GM12892 (cell line): ENCODE measurements at places on chromosomes 12 and 14.

GRCh38 chr14:101790232-101790631, 28.7 kb downstream of the PPP2R5C start:
- DNase-seq, result no peak

DNA sequence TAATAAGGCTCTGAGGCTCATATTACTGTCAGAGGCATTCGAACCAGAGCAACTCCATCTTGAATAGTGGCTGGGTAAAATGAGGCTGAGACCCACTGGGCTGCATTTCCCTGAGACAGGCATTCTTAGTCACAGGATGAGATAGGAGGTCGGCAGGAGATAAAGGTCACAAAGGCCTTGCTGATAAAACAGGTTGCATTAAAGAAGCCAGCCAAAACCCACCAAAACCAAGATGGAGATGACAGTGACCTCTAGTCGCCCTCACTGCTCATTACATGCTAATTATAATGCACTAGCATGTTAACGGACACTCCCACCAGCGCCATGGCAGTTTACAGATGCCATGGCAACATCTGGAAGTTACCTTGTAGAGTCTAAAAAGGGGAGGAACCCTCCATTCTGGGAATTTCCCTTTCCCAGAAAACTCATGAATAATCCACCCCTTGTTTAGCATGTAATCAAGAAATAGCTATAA, 18.1 kb upstream of the PRICKLE1 start:
- no peak for DNase-seq

DNA sequence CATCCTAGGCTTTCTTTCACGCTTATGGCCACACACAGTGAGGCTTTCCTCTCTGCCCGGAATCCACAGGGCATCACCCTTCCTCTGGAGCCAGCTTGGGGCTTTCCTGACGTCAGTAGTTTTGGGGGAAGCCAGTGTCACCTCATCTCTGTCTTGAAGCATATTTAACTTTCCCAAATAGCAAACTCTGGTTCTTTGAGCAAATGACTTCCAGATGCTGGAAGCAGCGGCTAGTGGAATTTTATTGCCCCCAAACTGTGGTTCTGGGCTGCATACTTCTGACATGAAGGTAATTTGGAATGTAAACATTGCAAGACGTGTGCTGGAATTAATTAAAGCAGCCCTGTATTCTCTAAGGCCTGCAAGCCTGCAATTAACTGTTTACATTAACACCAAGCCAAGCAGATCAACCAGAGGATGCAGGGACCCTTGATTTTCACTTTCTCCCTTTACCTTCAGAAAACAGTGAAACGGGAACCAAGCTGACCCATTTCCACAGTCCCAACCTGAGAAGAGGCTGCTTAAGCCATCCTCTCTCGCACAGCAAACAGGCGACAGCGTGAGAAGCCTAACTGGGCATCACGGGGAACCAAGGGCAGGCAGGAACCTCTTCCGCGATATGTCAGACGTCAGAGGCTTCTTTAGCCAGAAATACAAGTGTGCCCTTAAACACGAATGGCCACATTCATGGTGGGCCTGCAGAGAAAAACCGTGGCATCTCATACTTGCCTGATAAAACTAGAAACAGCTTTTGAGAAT, 258.4 kb downstream of the CACNA1C start:
- no peak for DNase-seq

- DNase-seq, result no peak
Measured at GRCh38 chr14:104999361-104999760, 13.8 kb downstream of the CLBA1 start.

DNA sequence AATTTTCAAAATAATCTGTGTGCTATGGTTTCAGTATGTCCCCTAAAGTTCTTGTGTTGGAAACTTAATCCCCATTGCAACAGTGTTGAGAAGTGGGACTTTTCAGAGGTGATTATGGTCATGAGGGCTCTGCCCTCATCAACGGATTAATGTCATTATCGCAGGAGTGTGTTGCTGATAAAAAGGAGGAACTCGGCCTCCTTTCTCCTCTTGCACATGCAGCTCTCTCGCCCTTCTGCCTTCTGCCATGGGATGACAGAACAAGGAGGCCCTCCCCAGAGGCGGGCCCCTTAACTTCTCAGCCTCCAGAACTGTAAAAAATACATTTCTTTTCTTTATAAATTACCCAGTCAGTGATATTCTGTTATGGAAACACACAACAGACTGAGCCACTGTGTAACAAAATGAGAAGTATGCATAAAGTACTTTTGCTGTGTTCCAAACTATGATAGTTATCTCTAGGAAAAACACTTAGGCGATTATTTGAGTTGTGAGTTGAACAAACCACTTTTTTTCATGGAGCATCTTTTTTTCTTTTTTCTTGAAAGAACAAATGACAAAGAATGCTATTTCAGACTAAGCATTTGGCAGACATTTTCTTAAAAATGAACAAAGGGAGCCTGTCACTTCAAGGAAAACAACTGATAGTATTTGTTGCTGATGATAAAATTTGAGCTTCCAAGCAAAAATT, 134.8 kb upstream of the FUT8 start:
- no peak for DNase-seq

DNA sequence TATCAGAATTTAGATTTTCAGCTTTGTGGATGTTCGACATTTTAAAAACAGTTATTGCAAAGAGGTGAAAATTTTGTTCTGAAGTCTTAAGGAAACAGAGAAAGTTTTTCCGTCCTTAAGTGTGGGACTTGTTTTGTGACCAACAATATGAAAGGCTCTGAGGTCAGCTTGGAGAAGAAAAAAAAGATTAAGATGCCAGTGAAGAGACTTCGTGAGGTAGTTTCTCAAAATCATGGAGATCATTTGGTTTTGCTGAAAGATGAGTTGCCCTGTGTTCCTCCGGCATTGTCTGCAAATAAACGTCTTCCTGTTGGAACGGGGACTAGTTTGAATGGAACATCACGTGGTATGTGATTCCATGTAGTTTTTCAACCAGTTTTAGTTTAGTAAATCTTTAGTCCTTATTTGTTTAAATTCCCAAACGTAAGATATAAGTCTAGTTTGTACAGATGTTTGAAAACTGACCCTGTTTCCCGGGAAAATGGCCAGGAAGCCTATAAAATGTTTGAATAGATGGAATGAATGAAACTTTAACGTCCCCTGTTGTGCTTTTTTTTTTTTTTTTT, 682 bp downstream of the KIAA0586 start:
- no peak for DNase-seq

GRCh38 chr12:19263672-19264071, 134.1 kb downstream of the PLEKHA5 start:
- no peak for DNase-seq

GRCh38 chr12:46794593-46795190, 31.1 kb downstream of the SLC38A4 start:
- DNase-seq, result no peak

- DNase-seq, result no peak
Measured at GRCh38 chr12:52828156-52828555, 6.0 kb downstream of the KRT79 start.

- peak; percentile 25 for DNase-seq
Measured at GRCh38 chr12:104108755-104109445, 29.1 kb downstream of the NFYB start.

DNA sequence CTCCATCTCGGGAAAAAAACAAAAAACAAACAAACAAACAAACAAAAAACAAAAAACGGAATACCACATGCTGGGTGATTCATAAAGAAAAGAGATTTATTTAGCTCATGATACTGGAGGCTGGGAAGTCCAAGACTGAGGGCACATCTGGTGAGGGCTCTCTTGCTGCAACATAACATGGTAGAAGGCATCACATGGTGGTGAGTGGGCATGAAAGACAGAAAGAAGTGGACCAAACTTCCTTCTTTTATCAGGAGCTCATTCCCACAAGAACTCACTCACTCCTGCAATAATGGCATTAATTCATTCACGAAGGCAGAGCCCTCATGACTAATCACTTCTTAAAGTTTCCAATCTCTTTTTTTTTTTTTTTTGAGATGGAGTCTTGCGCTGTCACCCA, 8.0 kb upstream of the LGMN start:
- DNase-seq, result no peak

DNA sequence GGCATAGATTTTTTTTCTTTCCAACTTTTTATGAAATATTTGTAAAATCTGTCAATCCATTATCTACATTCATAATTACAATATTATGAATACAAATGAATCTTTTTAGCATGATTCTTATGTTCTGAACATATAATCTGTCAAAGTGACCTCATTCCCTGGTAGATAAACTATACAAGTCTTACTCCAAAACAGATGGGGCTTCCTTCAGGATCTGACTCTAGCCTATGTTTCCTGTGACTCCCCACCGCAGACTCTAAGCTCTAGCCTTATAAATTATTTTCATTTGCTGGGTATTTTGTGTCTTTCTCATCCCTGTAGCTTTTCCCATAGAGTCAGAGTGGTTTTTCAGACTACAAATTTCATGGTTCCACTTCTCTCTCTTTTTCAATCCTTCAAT, 202.1 kb upstream of the KITLG start:
- no peak for DNase-seq

DNA sequence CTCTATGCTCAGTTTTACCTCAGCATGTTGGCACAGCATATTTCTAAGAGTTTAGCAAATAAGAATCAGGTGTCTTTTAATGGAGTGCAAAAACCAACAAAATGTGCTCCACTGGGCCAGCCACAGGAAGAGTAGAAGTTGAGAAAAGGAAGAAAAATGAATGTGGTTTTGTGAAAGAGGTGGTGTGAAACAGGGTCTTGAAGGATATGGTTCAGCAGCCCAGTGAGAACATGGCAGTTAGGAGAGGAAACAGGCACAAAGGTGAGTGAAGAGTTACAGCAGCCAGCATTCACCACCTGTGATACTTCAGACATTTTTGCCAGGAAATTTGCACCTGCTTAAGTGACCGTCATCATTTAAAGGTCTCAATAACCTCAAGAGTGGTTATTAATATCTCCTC, 2.4 kb downstream of the STAB2 start:
- DNase-seq, result no peak

DNA sequence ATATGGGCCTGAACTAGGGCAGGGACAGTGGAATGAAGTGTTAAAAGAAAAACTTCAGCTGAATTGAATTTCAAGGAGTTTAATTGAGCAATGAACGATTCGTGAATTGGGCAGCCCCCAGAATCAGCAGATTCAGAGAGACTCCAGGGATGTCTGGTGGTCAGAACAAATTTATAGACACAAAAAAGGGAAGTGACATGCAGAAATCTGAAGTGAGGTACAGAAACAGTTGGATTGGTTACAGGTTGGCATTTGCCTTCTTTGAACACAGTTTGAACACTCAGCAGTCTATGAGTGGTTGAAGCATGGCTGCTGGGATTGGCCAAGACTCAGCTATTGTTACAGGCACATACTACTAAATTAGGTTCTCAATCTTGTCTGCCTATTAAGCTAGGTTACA, 9.7 kb upstream of the TBPL2 start:
- DNase-seq, result no peak

- no peak for DNase-seq
Measured at GRCh38 chr14:104239861-104240301, 101.5 kb downstream of the KIF26A start.

- DNase-seq, result no peak
Measured at GRCh38 chr12:92292016-92292415, 146.4 kb upstream of the BTG1 start.

- DNase-seq, result no peak
Measured at GRCh38 chr12:14927267-14927666, 11.1 kb downstream of the ERP27 start.

DNA sequence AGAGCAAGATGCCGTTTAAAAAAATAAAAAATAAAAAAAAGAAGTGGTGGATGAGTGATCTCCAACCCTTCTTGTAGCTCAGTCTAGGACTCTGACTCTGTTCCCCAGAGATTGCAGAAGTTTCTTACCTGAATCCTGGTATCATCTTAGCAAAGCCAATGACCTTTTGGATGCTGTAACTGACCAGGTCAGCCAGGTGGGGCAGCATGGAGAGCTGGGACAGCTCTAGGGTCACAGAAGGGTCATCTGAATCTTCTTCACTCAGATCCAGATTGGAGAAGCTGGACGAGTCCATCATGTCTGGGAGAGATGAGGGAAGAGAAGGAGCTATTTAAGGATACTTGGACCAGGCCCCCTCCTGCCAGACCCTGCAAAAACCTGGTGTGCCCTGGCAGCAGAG, 35.8 kb upstream of the HDAC7 start:
- no peak for DNase-seq

- no peak for DNase-seq
Measured at GRCh38 chr14:97584528-97584927, 787.3 kb downstream of the VRK1 start.

- no peak for DNase-seq
Measured at GRCh38 chr12:19411234-19412204, 27.8 kb upstream of the AEBP2 start.

DNA sequence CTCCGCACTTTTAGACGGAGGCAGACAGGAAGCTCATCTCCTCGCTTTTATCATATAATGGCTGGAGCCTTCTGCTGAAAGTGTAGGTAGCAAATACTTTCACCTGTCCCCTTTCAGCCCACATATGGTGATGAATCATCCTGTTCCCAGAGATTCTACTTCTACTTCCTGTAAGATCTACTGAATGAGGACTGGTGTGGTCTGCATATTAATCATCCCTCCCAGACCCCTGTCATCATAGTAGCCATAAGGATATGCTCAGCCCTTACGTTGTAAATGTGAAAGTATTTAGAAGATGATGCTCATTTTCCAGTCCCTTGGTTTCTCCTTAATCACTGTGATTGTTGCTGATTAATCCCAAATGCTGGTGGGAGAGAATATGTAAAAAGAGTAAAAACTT, 268.2 kb upstream of the GRIP1 start:
- no peak for DNase-seq

DNA sequence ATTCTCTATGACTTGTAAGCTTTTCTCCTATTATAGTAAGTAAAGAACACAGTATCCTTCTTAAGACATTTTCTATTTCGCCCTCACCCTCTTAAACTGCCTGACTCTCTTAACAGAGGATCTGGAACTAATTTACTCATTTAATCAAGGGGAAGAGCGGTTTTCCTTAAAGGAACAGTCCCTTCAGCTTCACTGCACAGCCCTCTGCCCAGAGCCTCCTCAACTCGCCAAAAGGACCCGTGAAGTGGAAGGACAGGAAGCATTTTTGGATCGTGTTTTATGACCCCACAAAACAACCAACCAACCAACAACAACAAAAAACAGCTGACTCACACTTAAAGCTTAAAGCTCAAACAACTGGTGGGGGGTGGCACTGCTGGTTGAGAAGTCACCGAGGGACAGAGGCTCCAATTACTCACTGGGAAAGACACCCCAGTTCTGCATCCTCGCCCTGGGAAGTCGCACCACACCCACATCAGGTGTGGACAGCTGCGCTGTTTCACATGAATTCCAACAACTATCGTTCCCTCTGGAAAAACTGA, 35.7 kb downstream of the NID2 start:
- DNase-seq, result no peak

DNA sequence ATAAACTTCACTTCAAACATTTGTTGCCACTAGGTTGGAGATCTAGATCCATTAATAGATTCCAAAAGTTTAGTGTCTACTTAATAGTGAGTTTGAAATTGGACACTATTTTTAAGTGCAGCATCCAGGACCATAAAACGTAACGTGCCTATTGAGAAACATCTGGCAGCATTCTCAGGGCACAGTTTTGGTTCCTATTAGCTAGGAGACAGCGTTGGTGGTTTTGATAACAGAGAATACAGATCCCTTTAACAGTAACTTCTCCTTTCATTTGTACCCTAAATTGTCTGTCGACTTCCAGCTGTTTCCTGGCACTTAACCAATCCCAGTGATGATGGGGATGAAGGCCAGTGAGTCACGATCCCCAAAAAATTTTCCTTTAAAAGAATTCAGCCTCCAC, 25.8 kb downstream of the KCNK10 start:
- no peak for DNase-seq
